ENCODE measurements at places on chromosomes 6 and 20.

DNA sequence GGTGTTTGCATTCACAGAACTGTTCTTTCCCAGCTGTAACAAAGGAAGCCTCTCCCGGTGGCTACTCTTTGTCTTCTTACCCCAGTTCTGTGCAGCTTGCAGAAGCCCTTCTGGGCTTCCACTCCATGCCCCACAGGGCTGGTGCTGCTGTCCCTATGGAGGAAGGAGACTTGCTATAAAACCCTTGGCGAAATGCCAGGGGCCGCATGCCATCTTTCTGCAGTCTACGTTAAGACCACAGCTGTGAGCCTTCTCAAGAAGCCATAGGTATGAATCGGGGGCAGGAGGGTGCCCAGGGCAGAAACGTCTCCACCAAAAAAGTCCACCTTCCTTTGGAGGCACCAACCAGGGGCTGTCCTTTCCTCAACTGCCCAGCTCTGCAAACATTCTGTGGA lies 60.7 kb downstream of the PRND start:
- DNase-seq = no peak

DNA sequence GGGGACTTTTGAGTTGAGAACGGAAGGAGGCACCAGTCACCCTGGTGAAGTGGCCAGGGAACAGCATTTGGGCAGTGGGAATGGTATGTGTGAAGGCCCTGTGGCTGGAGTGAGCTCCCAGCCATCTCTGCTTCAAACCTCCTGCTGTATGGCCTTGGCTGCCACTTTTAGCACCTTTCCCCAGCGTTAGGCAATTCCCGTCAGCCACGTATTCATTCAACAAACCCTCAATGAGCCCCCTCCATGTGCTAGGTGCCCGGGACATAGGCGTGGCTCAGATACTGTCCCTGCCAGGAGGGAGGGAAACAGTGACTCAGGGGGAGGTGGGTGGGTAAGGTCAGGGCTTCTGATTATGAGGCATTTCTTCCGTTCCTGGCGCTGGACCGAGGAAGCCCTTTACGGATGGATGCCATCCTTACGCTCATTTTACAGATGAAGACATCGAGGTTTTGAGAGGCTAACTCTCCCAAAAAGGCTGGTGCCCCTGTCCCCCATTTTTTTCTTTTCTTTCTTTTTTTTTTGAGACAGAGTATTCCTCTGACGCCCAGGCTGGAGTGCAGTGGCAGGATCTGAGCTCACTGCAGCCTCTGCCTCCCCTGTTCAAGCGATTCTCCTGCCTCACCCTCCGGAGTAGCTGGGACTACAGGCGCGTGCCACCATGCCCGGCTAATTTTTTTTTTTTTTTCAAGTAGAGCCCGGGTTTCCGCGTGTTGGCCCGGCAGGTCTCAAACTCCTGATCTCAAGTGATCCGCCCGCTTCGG lies 37.5 kb downstream of the SRC start:
- no peak for DNase-seq

- no peak for DNase-seq
Measured at GRCh38 chr6:32906539-32906938, 34.3 kb downstream of the HLA-DMB start.

GRCh38 chr6:111731456-111732195 lies 125.9 kb upstream of the TRAF3IP2 start:
- no peak for DNase-seq

- peak; percentile 7 for DNase-seq
Measured at GRCh38 chr6:125099211-125100073, 54.1 kb upstream of the TPD52L1 start.

DNA sequence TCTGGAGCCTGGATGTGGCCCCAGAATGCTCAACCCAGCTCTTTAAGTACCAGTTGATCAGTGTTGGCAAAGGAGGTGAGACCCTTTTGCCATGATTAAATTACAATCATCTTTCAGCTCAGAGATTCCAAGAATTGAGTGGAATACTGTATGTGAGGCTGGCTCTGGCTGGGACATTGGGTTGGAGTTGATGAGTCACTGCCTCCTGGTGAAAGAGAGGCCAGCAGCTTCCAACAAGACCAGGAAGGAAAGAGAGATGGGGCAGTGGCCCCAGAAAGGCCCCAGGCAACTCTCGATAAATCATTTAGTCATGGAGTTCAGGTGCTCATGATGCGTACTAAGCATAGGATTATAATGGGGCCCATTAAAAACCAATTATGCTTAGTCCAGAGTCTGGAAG lies 2.1 kb downstream of the TGM6 start:
- DNase-seq = no peak

- DNase-seq = no peak
Measured at GRCh38 chr6:6564154-6564553, 24.4 kb upstream of the LY86 start.

GRCh38 chr20:24131281-24131680 lies 142.7 kb upstream of the GGTLC1 start:
- no peak for DNase-seq

GRCh38 chr6:81534934-81535465 lies 217.5 kb downstream of the TENT5A start:
- no peak for DNase-seq

- DNase-seq = peak; percentile 29
Measured at GRCh38 chr20:5168651-5169396, 42.0 kb downstream of the CDS2 start.

GRCh38 chr6:11475016-11475415 lies 62.5 kb upstream of the TMEM170B start:
- no peak for DNase-seq

DNA sequence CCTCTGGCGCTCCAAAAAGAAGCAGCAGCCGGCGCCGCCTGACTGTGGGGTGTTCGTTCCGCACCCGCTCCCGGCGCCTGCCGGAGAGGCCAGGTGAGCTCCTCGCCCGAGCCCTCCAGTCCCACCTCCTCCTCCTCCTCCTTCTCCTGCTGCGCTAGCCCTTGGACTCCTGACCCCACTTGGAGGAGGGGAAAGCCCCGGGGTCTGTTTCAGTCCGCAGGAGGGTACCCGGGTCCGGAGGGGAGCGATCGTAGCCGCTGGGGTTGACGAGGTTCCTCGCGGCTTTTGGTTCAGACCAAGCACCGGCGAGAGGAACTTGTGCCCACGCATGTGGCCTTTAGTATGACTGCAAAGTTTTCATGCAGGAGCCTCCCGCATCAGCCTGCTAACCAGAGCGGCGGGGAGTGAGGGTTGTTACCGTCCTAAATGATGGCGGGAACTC lies 493 bp downstream of the CRYBG1 start:
- DNase-seq = peak; percentile 34

DNA sequence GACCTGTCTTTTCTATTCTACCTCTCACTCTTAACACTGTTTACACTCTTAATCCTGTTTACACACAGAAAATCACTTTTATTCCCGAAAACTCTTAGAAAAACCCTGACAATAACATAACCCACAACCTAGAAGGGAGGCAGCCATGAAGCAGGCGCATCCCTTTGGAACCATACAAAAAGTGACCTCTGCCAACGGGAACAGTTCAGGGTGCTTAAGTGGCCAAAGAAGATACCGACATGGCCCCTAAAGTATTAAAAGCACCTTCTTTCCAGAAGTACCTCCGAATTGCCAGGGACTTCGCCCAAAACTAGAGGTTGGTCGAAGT lies 490 bp downstream of the MMUT start:
- DNase-seq = no peak
